ENCODE measurements at places on chromosomes 11 and 22.

GRCh38 chr11:44936951-44937543 is 13.6 kb downstream of the TP53I11 start:
- DNase-seq, result no peak

DNA sequence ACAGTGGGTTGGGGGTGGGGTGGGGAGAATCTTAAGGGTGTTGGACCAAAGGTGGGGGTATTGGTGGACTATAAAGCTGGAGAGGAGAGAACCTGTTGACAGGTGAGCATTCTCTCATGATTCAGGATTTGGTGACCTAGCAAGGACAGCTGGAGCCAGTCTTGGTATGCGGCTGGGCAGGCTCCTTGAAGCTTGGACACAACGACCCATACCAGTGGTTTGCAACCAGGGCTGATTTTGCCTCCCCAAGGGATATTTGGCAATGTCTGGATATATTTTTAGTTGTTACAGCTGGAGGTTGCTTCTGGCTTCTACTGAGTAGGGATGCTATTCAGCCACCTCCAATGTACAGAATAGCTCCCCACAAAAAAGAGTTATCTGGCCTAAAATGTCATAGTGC is 5.6 kb downstream of the EXT2 start:
- no peak for DNase-seq

- no peak for DNase-seq
Observed at GRCh38 chr11:76978239-76978638, 56.0 kb upstream of the B3GNT6 start.

- DNase-seq, result no peak
Observed at GRCh38 chr11:68038718-68039525, at the start of gene TCIRG1. Gene TCIRG1, plus strand, starts transcription at chr11:68039025. Its CDS starts 2,247 bp downstream, at chr11:68041272.

GRCh38 chr11:59719556-59719955 is 5.9 kb upstream of the OR10V1 start:
- DNase-seq, result no peak

DNA sequence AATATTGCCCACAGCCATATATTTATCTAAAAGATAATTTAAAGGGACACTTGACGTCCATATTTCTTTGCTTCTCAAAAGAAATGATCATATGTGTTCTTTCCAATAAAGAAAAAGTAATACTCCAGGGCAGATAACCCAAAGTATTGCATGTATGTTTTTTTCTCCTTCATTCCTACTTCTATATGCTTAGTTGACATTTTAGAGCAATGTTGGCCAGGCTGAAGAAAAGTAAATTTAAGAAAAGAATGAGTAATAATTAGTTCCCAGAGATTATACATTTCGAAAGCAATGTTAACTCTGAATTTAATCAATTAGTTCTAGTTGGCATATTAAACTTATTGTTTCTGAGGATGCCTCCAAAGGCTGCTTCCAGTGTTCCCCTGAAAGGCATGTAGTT is 48.2 kb downstream of the DNAJC24 start:
- no peak for DNase-seq

- DNase-seq, result no peak
Observed at GRCh38 chr11:120363436-120363835, 27.2 kb downstream of the ARHGEF12 start.

GRCh38 chr22:48142388-48142787 is 1379.9 kb downstream of the TBC1D22A start:
- DNase-seq, result no peak

DNA sequence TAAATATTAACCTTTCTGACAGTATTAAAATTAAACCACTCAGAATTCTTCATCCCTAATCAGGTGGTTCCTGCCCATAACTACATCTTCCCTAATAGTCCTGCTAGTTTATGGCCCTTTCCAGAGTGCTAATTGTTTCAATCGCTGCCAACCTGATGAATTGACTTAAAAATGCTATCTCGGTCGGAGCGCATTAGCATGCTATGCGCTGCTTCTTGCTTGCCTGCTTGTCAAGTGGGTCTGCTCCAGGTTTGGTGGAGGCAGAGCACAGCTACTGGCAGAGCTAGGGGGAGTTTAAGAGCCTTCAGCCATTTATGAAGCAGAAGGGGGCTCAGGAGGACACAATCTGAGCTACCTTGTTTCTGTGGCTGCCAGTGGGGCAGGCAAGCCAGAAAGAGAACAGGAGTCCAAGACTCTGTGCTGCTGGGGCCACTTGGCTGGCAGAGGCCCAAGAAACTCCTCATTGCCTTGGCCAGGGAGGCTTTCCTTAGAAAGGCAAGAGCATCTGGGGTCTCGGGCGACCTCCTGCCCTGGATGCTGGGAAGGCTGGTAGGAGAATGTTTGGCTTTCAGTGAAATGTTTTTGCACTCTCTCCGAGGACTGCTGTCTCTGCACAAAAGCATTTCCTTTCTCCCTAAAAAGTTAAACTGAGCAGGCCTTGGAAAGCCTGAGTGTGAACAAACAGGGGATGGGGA is 62.1 kb upstream of the PHOX2A start:
- DNase-seq, result no peak

- no peak for DNase-seq
Observed at GRCh38 chr11:65246506-65246905, 15.3 kb upstream of the POLA2 start.

DNA sequence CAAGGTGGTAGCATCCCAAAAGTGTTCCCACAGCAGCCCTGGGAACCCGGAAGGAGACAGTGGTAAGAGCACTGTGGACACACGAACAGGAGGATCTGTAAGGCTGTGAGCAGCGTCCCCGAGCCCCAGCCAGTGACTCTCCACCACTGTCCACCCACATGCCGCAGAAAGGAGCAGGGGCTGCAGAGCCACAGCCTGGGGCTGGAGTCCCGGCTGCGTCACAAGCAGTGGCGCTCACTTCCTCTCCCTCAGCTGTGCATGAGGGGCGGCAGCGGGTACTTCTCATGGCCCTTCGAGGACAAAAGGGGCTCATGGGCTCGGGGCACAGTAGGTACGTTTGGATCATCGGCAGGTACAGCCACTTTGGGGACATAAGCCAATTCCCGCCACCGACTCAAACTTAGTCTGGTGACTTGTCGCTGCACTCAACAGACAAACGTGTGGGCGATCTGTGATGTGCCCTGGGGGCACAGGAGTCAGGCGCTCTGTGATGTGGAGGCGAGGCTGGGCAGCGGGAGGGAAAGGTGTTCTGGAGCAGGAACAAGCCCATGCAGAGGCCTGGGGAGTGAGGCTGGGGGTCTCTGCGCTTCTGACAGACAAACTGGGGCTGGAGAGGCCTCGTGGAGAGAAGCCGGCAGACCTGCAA is 68.5 kb downstream of the SCUBE1 start:
- no peak for DNase-seq

- DNase-seq, result no peak
Observed at GRCh38 chr11:58898106-58898505, 41.2 kb upstream of the GLYATL1 start.

GRCh38 chr11:124511745-124512144 is 31.7 kb downstream of the OR8B12 start:
- DNase-seq, result no peak

DNA sequence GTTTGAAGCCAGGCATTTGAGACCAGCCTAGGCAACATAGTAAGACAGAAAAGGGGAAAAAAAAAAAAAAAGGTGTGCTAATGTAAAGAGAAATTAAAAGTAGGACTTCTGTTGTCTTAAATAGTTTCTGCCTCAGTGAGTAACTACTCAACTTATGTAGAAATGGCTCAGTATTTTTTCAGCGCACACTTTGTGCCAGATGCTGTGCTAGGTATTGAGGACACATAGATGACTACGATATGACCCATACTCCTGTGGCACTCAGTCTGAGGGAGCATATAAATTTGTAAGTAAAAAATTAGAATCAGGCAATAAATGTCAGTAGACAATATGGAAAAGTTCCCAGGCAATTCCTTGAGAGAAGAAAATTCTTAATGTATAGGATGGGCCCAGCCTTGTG is 93.9 kb downstream of the YAP1 start:
- no peak for DNase-seq

GRCh38 chr11:124643605-124644425 is 21.2 kb downstream of the TBRG1 start:
- DNase-seq, result peak; percentile 93

- DNase-seq, result no peak
Observed at GRCh38 chr22:23789638-23790037, 2.9 kb downstream of the SMARCB1 start.

GRCh38 chr11:133040289-133040900 is 491.9 kb downstream of the OPCML start:
- DNase-seq, result no peak

DNA sequence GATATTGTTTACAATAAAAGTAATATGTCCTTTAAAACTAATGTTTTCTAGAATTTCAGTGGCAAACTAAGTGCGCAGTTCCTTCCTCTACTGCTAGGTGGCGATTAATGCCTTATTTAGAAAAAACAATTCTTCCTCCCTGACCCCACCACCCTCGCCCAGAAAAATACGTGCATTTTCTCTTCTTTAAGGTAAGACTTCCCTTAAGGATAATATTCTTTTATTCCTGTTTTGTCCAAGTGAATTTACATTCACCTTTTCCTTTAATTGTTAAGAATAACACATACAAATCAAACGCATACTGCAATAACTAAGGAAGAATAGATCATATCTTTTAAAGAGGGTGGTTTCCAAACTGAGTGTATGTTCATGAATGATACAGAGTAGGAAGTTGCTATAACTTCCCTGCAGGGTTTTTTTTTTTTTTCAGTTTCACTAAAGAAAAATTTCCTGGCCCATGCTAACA is 17.0 kb upstream of the PSMA1 start:
- no peak for DNase-seq

- no peak for DNase-seq
Observed at GRCh38 chr11:68053117-68053516, 14.3 kb downstream of the TCIRG1 start.

DNA sequence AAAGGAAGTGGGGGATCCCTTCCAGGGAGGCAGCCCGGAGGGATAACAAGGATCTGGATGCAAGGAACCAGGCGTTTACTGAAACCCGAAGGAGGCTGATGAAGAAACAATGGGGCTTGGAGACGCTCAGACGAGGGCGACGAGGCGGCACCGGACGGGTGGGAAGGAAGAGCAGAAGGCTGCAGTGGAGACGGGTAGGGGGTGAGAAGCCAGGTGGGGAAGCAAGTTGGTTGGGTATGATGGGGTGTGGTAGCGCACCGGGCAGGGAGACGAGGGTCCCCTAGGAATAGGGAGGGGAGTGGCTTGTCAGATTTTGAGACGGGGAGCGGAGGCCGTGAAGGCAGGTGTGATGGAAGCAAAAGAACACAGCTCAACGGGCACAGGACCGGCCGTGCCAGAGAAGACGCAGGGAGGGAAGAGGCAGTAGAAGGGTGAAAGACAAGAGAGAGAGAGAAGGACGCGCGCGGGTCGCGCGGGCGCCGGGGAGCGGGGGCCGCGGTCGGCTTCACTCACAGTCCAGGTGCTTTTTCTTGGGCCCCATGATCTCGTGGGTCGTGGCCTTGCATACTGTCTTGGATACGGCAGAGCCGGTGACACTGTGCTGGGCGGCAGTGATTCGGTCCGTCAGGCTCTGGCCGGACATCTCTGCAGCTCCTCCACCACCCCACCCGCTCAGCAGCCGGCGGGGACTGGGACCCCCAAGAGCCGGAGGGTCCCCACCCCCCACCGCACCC is 579 bp downstream of the PICALM start:
- no peak for DNase-seq

GRCh38 chr11:17238377-17238776 is 30.6 kb upstream of the PIK3C2A start:
- DNase-seq, result no peak

DNA sequence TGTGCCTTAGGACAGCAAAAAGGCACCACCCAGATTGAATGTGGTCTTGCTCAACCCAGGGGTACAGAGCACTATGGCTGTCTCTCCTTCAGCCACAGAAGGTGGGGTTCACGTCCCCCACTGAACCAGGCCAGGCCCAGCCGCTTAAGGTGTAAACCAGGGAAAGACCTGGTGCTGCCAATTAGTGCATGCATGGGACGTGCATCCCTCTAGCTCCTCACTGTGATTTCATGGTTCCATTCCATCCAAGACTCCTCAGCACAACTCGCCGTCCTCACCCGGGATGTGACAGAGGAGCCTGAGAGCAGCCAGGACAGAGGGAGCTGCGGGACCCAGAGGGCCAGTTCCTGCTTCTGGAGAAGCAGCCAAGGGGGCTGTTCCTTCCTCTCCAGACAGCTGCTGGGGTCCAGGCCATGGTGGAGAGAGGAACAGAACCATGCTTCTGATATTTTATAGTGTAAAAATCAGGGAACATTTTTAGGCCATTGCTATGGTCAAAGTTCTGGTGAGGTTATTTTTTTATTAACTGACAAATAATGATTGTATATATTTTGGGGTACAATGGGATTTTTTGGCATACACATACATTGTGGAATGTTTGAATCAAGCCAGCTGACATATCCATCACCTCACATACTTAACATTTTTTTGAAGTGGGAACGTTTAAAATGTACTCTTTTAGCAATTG is 492.2 kb upstream of the B3GAT1 start:
- no peak for DNase-seq

- no peak for DNase-seq
Observed at GRCh38 chr11:326842-327580, 6.4 kb upstream of the IFITM3 start.

- no peak for DNase-seq
Observed at GRCh38 chr11:8532475-8532874, 61.6 kb downstream of the STK33 start.

DNA sequence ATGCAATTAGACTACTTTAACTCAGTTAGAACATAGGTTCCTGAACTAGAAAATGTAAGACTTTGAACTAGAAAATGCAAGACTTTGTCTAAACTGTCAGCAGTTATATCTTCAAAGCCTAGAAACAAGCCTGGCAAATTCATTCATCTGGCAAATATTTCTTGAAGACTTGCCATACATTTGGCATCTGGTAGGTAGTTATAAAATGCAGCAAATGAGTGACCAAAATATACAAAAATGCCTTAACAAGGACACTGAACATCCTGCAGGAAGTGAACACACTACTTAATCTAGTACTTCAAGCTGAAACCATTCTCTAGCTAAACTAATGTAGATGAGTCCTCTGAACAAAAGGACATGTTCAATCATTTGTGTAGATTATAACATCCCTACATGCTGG is 84.7 kb upstream of the SCUBE2 start:
- no peak for DNase-seq

GRCh38 chr11:3341298-3341697 is 37.6 kb downstream of the ZNF195 start:
- no peak for DNase-seq

DNA sequence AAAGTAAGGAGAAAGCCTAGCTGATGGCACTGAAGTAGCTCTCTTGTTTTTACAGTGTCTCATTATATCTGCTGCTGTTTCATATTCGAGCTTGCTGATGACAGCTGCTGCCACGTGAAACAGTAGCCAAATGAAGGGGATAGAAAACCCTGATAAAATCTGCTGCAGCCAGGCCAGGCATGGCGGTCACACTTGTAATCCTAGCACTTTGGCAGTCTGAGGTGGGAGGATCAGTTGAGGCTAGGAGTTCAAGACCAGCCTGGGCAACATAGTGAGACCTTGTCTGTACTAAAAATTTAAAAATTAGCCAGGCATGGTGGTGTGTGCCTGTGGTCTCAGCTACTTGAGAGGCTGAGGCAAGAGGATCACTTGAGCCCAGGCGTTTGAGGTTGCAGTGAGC is 13.4 kb downstream of the IFT46 start:
- no peak for DNase-seq

- DNase-seq, result no peak
Observed at GRCh38 chr11:9065607-9066432, 25.6 kb downstream of the SCUBE2 start.

- DNase-seq, result no peak
Observed at GRCh38 chr11:57167125-57167846, 14.5 kb upstream of the LRRC55 start.

Data from non-pigmented ciliary epithelial cell (primary cell).